ENCODE measurements at places on chromosomes 4 and X. TPM values are rescaled to one million over a fixed set of nuclear protein-coding genes. Genes with fewer than 3 reads are reported as not detected.

The MTNR1A gene
- not detected for total RNA-seq

The XK gene
- 0.72 TPM for total RNA-seq

The GPC3 gene
- total RNA-seq = under 0.01 TPM

The USP17L11 gene
- not detected for total RNA-seq

The CTAG1A gene
- not detected for total RNA-seq

The CYP4V2 gene
- total RNA-seq = 6.8 TPM

The HAND2 gene
- total RNA-seq = not detected

The TMSB15A gene
- total RNA-seq = not detected

Measured in tracheal epithelial cell (primary cell).